ENCODE measurements at places on chromosomes 1 and 21. TPM values are rescaled to one million over a fixed set of nuclear protein-coding genes. Genes with fewer than 3 reads are reported as not detected.

Gene GCSAML
- total RNA-seq, result not detected

Gene PTPN22
- 8.6 TPM for total RNA-seq

Gene S100A5
- not detected for total RNA-seq

Gene IFI44L
- 4.8 TPM for total RNA-seq

Gene TTC34
- 0.39 TPM for total RNA-seq

Gene ORC1
- 2.4 TPM for total RNA-seq

Gene IVL
- not detected for total RNA-seq

Gene CNIH3
- total RNA-seq, result 1.7 TPM

Gene LRRIQ3
- 1.5 TPM for total RNA-seq

Measured in articular chondrocyte of knee joint (primary cell).